Pancreas (tissue), 10 donors: ENCODE measurements at places on chromosomes 4 and X.

- H3K27ac ChIP-seq, result no peak overlapping the region
- no peak overlapping the region for H3K4me3 ChIP-seq
- no peak for DNase-seq
- no peaks in the 10 kb centered on the region for H3K36me3 ChIP-seq
- H3K4me1 ChIP-seq, result no peaks in the 10 kb centered on the region
- no peaks in the 10 kb centered on the region for H3K27me3 ChIP-seq
Measured at GRCh38 chr4:94880956-94881355, 123.2 kb downstream of the BMPR1B start.

GRCh38 chrX:119687661-119688413 is 5.1 kb downstream of the SEPTIN6 start:
- H3K36me3 ChIP-seq, result no peaks in the 10 kb centered on the region
- no peak for DNase-seq
- no peaks in the 10 kb centered on the region for H3K27me3 ChIP-seq
- H3K27ac ChIP-seq, result no peak overlapping the region
- H3K4me1 ChIP-seq, result no peaks in the 10 kb centered on the region

DNA sequence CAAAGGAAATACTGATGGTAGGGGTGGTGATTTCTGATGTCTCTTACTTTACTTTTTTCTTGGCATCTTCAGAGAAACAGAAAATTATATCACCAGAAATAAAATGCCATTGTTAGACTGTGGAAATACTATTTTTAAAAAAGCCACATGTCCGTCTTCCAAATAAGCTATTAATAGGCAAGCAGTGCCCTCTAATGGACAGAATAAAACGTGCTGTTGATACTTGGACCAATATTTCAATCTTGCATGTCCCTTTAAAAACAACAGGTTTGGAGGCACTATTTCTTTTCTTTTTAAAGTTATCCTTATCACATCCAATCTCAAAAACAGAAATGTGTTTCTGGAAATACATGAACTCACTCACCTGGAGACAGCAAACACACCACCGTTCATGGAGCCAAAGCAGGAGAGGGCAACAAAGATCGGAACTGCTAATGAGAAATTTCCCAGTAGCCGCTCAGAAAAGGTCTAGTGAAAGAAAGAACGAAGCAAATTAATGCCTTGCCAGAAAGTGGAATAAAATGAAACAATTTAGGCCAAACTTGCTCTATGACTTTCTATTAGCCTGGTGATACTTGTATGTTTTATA is 59.2 kb downstream of the SLC7A11 start:
- H3K27me3 ChIP-seq, result no peaks in the 10 kb centered on the region
- no peaks in the 10 kb centered on the region for H3K36me3 ChIP-seq
- DNase-seq, result no peak
- no peak overlapping the region for H3K27ac ChIP-seq
- H3K4me3 ChIP-seq, result no peak overlapping the region
- no peaks in the 10 kb centered on the region for H3K4me1 ChIP-seq

DNA sequence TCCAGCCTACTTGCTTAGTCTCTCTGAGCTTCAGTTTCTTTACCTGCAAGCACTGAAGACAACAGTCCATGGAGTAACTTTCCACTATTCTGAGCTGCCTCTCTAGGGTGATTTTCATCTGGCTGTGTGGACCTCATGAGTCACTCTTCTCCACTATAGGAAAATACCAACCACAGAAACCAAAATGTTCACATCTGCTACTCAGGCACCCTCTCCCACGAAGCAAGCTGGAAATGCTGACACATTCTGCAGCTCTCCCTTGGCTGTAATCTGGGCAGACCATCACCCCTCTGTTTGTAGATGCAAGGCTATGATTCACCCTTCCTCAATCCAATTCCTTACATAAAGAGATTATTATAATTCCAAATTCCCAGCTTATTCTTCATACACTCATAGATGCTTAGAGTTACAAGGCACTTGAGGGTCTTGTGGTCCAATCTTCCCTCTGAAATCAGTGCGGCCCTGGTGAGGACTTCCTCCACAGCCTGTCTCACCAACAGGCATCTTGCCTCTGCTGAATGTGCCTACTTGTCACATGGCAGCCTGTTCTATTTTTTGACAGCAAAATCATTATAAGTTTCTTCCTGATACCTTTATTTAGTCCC is 97.0 kb upstream of the LNX1 start:
- no peaks in the 10 kb centered on the region for H3K27me3 ChIP-seq
- H3K36me3 ChIP-seq, result no peaks in the 10 kb centered on the region
- H3K4me1 ChIP-seq, result no peaks in the 10 kb centered on the region
- H3K4me3 ChIP-seq, result no peak overlapping the region

GRCh38 chrX:103635436-103635835 is 6.7 kb downstream of the TCEAL1 start:
- H3K36me3 ChIP-seq, result no peaks in the 10 kb centered on the region
- H3K27ac ChIP-seq, result no peak overlapping the region
- no peak for DNase-seq

GRCh38 chr4:126630230-126630629 is 1002.5 kb upstream of the INTU start:
- no peaks in the 10 kb centered on the region for H3K36me3 ChIP-seq
- no peak overlapping the region for H3K27ac ChIP-seq
- H3K27me3 ChIP-seq, result no peaks in the 10 kb centered on the region

DNA sequence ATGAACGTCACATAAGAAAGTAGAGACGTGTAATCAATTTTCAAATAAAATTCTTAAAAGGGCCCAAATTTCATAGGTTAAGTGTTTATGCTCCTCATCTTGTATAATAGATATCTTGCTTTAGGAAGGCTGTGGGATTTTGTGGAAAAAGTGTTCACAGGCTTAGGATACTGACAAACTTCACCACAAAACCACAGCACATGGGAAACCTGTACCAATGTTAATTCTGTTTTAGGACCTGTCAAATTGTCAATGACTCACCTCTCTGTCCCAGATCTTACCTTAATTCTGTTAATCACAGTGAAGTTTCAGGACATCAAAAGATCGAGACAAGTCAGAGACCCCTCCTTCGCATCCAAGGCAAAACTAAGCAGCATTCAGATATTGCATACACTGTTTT is 24.2 kb downstream of the FGFBP1 start:
- DNase-seq, result no peak
- H3K36me3 ChIP-seq, result no peaks in the 10 kb centered on the region
- no peak overlapping the region for H3K4me3 ChIP-seq

- peaks cover 6% of the 10 kb centered on the region for H3K4me1 ChIP-seq
- H3K4me3 ChIP-seq, result no peak overlapping the region
- no peaks in the 10 kb centered on the region for H3K27me3 ChIP-seq
- no peak overlapping the region for H3K27ac ChIP-seq
- DNase-seq, result no peak
- H3K36me3 ChIP-seq, result no peaks in the 10 kb centered on the region
Measured at GRCh38 chr4:1003271-1004070, 8.0 kb upstream of the FGFRL1 start.

DNA sequence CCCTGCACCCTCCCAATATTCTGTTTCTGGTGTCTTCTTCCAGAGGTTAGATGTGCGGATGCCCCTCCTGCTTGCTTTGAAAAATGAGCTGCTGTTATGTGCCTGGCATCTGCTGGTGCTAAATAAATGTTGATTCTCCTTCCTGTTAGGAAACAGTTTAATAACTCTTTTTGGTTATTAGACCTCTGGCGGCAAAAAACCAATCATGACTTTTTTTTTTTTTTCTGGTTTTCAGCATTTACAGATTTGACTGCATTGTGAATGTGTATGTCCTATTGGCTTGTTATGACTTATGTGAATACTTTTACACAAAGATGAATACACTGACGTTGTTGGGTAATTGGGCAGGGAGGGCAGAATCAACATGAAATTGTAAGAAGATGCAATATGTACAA is 13.6 kb upstream of the TMEM156 start:
- DNase-seq, result no peak
- H3K4me3 ChIP-seq, result peak overlapping the region; percentile 89
- peaks cover 11% of the 10 kb centered on the region for H3K4me1 ChIP-seq

DNA sequence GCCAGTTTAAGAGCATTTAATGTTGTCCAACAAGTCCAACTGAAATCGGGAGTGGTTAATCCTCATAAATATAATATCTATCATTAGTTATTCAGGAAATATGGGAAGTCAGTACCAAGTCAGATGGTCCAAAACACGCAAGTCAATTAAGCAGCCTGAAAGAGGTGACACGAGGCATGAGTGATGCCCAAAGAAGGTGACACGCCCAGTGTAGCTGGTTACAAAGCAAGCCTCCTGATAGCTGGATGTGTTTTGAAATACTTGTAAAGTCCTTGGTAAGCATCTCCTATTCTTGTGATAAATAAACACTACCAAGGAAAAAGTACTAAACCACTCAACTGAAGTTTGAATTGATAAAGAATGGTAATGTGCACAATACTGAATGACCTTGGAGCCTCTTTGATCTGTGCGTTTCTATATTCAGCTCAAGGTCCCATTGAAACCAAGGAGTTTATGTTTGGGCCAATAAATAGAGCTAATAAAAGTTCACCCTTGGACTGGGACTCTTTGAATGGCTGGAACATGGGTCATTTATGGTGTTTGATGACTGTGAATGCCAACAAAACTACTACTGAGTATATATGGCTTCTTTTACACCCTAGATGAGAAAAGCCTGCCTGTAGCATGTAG is 93.2 kb upstream of the KLF3 start:
- no peak overlapping the region for H3K27ac ChIP-seq
- DNase-seq, result no peak
- no peaks in the 10 kb centered on the region for H3K27me3 ChIP-seq
- no peak overlapping the region for H3K4me3 ChIP-seq
- no peaks in the 10 kb centered on the region for H3K36me3 ChIP-seq
- no peaks in the 10 kb centered on the region for H3K4me1 ChIP-seq

GRCh38 chrX:71637253-71637618 is 18.9 kb upstream of the CXCR3 start:
- no peaks in the 10 kb centered on the region for H3K36me3 ChIP-seq
- no peaks in the 10 kb centered on the region for H3K4me1 ChIP-seq
- H3K4me3 ChIP-seq, result no peak overlapping the region
- no peak for DNase-seq

DNA sequence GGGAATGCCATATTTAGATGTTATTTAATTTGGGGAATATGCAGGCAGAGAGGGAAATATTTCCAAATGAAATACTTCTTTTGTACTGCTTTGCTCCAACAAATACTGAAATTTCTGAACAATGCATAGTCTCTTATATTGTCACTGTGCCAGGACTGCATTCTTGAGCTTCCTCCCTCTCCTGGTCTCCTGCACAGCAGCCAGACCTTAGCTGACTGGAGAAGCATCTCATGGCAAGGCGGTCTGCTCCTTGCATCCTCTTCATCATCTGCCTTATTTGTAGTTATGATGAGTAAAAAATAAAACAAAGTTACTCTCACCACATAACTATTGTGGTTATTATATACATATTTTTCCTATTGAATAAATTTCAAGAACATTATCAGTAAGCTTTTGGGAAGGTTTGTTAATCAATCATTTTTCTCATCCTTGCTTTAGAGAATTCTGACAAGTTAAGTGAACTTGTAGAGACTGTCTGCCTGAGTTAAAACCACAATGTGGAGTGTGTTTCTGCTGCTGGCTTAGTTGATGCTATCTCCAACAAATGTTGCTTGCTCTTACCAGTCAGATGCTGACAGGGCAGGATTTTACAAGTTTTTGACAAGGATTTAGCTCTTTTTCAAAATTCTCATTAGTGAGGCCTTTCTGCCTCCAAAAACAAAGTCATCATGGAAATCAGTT is 153.6 kb downstream of the SOWAHB start:
- no peaks in the 10 kb centered on the region for H3K27me3 ChIP-seq
- no peak overlapping the region for H3K27ac ChIP-seq
- H3K4me3 ChIP-seq, result no peak overlapping the region

DNA sequence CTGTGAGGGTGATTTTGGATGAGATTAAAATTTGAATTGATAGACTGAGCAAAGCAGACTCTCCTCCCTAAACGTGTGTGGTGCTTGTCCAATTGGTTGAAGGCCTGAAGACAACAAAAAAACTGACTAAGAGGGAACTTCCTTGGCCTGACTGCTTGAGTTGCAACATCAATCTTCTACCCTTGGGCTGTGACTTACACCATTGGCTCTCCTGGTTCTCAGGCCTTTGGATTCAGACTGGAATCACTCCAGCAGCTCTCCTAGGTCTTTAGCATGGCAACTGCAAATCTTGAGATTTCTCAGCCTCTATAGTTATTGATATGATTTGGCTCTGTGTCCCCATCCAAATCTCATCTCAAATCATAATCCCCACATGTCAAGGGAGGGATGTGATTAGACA is 49.7 kb upstream of the IGFBP7 start:
- no peak overlapping the region for H3K27ac ChIP-seq
- peaks cover 3% of the 10 kb centered on the region for H3K4me1 ChIP-seq
- DNase-seq, result no peak
- H3K27me3 ChIP-seq, result no peaks in the 10 kb centered on the region

DNA sequence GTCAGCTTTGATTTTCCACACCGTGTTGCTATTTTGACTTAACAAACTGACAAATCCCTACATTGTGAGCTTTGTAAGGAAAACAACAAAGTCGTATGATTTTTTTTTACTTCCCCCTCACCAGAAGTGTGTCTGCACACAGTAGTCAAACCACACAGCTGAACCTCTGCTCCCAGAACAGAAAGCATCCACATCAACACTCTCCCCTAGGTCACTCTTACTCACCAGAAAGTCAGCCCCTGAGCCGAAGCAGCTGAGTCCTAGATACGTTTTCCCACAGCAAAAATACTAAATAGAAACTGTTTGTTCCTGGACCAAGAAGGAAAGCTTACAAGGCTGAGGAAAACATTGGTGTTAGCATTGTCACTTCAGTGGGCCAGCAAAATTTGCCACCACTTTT is 305.7 kb downstream of the DHX15 start:
- no peaks in the 10 kb centered on the region for H3K27me3 ChIP-seq
- no peak overlapping the region for H3K27ac ChIP-seq
- no peaks in the 10 kb centered on the region for H3K4me1 ChIP-seq
- no peaks in the 10 kb centered on the region for H3K36me3 ChIP-seq
- no peak for DNase-seq

- H3K36me3 ChIP-seq, result no peaks in the 10 kb centered on the region
- peak overlapping the region; percentile 16 for H3K27ac ChIP-seq
- peak; percentile 66 for DNase-seq
Measured at GRCh38 chrX:115968436-115969252, 201.9 kb upstream of the AGTR2 start.

DNA sequence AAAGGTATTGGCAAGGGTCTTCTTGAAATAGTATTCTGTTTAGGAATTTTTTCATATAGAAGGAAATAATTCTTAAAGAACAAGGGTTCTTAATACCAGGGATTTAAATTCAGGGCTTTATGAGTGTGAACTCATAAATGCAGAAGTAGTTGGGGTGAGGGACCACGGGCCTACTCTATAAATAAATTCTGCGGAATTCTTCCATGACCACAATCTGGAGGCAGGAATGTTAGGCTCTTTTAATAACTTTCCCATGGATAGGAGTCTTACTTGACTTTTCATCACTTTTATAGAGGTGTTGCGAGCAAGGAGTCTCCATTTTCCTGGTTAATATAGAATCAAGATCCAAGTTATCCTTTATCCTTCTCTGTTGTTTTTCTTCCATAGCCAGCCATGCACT is 76.7 kb upstream of the SLC4A4 start:
- peaks cover 20% of the 10 kb centered on the region for H3K4me1 ChIP-seq
- no peak overlapping the region for H3K4me3 ChIP-seq
- H3K27me3 ChIP-seq, result no peaks in the 10 kb centered on the region
- DNase-seq, result no peak

GRCh38 chr4:8010618-8011017 is 71.0 kb upstream of the AFAP1 start:
- H3K27me3 ChIP-seq, result no peaks in the 10 kb centered on the region
- H3K4me3 ChIP-seq, result no peak overlapping the region
- no peak overlapping the region for H3K27ac ChIP-seq
- peak; percentile 83 for DNase-seq
- H3K36me3 ChIP-seq, result no peaks in the 10 kb centered on the region
- H3K4me1 ChIP-seq, result peaks cover 5% of the 10 kb centered on the region
